ENCODE measurements at places on chromosomes 4 and X.

DNA sequence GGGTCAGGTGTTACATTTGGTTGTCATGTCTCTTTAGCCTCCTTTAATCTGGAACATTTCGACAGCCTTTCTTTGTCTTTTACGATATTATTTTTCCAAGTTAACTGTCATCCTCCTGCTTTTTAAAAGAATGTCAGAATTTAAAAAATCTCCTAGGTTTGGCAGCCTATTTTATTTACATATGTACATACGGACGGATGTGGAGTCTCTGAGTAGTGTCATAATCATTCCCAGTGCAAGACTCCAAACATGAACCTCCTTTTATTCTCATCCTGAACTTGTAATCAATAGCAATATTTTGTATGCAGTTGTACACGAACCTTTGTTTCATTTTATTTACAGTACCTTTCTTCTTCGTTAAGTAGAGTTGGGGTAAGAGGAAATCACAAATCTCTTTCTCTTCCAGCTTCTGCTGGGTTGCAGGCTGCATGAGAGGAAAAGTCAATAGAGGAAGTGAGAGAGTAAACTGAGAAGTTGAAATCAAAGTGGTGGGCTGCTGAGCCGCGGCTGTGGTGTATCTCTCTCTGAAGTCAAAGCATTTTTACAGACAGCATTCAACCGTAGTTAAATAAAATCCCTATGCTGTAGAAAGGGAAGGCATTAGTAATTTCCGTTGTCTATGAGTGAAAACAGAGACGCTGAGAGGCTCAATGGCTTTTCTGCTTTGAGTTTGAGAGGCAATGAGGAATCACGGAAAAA lies 53.9 kb upstream of the RPS6KA3 start:
- no peak for DNase-seq

DNA sequence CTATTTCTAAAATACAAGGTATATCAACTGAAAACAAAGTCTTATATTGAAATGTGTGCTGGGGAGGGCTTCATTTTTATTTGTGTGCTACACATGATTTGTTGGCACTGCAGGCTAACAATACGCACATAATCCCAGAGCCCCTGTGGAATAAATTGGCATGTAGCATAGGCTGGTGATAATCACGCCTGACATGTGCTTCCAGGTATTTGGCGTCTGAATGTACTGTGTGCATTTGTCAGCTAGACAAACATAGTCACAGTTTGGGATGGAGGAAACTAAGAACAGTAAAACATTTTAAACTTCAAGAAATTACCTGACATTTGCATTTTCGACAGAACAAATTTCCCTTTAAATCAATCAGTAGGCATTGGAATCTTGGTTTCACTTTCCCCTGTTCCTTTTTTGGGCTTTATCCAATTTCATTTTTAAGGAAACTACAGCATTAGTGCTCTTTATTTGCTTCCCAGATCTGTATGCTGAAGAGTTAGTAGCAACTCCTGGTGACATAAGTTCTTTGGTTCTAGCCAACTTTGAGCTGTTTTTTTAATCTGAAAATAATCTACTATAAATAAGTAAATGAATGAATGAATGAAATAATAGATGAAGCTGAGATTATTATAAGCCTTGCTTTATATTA lies 472.3 kb downstream of the PDHA2 start:
- DNase-seq, result no peak

DNA sequence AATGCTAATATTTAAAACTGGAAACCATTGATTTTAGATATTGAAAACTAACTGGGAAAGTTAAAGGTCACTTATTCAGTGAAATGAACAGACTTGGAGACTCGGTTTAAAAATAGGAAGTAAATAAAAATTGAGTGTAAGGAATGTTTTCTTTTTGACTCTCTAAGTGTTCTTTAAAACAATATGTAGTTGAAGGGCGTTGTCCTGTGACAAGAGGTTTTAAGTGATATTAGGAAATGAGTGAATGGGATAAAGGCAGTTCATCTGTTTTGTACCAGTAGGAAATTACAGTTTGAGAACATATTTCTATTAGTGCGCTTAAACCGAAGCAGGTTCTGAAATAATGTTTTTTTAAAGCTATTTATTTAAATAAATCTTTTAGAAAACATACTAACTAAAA lies 77.2 kb downstream of the ARFIP1 start:
- DNase-seq, result no peak

DNA sequence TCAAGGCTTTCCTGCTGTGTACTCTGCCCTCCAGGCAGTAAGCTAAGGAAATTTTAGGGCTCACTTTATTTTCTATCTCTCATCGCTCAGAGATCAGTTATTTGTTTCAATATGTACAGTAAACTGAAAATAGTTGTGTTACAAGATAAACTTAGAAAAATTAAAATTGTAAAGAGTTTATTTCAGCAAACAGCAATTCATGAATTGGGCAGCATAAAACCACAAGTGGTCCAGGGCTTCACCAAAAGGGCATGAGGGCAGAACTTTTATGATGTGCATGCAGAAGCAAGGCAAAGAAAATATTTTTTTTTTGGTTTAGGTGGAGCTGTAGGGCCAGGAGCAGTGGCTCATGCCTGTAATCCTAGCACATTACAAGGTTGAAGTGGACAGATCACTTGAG lies 20.1 kb upstream of the MAGEA11 start:
- DNase-seq, result no peak

DNA sequence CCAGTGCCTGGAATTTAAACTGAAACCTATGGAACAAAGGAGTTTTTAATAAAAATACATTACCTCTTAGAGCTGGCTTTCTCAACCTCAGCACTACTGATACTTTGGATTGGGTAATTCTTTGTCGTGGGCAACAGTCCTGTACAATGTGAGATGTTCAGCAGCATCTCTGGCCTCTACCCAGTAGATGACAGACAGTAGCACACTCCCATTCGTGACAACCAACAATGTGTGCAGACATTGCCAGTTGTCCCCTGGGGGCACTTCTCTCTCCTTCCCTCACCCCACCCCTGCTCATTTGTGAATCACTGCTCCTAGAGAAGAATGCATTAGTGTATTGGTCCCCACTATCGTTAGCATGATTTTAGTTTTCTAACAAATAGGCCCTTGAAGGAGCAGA lies 16.2 kb downstream of the GPAT3 start:
- no peak for DNase-seq

DNA sequence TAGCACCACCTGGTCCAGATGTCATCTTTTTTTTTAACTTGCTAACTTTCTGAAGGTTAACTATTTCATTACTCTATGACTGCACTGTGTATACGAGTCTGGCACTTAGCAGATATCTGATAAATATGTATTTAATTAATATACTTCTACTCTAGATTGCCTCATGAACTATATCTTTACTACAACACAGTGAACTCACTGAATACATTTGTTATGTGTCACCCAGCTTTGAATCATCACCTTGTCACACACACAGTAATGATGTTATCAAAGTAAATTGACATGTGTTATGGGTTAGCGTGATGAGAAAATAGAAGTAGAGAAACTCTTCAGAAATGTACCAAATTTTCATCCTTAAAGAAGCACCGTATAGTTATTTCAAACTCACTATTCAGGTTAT lies 419.3 kb upstream of the ADGRL3 start:
- no peak for DNase-seq

- no peak for DNase-seq
Measured at GRCh38 chr4:159366966-159367780, 264.3 kb downstream of the RAPGEF2 start.

DNA sequence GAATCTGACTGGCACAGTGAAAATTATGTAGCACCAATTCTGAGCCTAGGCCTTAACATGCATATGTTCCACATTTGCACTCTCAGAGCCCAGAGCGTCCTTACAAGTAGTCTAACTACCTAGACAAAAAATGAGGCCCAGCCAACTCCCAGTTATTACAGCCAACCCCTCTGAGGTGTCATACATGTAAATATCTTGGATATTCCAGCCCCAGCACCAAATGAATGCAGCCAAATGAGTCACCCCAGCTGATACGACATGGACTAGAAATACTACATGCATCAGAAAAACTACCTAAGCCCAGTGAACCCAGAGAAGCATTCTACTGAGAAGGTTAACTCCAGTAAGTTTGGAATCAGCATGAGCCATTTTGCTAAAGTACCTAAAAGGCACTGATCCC lies 145.1 kb downstream of the STPG2 start:
- no peak for DNase-seq

- no peak for DNase-seq
Measured at GRCh38 chr4:75513526-75514130, 575 bp downstream of the RCHY1 start.

DNA sequence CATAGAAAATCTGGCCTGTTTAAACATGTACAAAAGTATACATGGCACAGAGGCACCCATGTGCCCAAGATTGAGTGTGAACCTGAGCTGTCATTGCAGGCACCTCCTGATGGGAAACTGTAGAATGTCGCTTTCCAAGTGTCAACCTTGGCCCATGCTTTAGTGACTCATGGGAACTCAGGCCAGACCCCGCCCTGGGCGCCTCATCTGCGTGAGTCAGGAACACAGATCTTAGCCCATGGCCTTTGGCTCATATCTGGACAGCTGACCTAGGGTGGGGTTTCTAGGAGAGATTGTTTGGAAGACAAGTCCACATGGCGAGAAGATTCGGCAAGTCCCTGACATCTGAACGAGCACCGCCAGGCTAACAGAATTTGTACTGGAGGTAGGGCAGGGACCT lies 50.0 kb downstream of the CYTL1 start:
- DNase-seq, result no peak

DNA sequence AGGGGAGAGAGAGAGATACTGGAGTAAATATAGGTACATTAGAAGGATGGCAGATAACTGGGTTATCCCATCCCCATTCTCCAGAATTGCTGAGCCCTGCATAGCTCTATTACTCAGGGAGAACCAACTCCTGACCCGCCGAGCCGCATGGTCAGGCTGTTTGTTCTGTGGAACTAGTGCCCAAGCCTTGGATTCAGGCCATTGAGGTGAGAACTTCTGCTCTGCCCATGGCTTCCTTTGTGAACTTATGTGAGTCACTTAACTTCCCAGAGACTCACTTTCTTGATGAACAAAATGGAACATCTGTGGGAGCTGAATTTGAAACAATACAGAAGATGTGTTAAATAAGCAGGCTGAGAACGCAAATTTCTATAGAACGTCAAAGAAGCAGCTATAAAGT lies 54.2 kb downstream of the SPATA18 start:
- DNase-seq, result no peak

- DNase-seq, result no peak
Measured at GRCh38 chr4:57612279-57612678, 502.1 kb upstream of the IGFBP7 start.
